HEK293T (cell line): ENCODE measurements at places on chromosomes 11 and 22.

- DNase-seq, result peak; percentile 33
These were observed 363.2 kb downstream of the TBC1D22A start for GRCh38 chr22:47125603-47126002.

DNA sequence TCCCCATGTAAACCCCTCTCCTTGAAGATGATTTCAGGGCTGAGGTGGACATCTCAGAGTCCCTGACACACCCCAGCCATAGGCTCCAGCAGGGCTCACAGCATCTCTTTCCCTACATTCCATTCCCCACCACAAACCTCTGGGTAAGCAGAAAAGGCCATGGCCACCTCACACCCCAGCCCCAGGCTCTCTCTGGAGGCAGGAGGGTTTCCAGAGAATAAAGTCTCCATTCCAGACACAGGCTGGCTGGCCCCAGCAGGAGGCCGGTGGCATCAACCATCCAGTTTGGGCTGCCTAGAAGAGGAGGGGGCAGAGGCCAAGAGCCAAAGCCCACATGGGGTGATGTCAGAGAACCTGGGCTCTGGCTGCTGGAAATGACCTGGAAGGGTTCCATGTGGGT lies 61.4 kb downstream of the TP53I11 start:
- DNase-seq, result no peak

DNA sequence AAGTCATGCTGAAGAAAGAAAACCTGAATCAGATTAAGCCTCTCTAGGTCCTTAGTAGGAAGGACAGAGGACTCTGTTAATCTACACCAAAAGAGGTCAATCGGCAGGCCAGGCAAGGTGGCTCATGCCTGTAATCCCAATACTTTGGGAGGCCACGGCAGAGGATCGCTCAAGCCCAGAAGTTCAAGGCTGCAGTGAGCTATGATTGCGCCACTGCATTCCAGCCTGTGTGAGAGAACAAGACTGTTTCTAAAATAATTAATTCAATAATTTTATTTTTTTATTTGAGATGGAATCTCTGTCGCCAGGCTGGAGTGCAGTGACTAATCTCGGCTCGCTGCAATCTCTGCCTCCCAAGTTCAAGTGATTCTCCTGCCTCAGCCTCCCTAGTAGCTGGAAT lies 4.5 kb downstream of the XRCC6 start:
- no peak for DNase-seq

- DNase-seq, result no peak
These were observed 39.6 kb upstream of the PLET1 start for GRCh38 chr11:112300094-112300786.

DNA sequence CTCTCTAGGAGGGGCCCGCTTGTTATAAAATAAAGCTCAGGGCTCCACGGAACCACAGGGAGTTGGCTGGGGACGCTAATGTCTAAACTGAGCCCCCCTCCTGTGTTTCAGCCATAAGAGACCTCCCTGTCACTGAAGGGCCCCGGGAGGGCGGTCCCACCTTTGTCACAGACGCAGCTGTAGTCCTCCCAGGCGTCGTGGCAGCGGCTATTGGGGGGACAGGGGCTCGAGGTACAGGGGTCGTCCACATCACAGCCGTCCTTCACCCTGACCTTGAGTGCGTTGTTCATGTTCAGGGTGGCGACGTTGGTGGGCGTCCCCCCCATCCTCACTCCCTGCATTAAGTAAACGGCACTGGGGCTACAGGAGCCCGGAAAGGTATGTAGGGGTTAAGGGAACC lies 62.0 kb downstream of the TRMU start:
- no peak for DNase-seq

- DNase-seq, result no peak
These were observed 10.2 kb downstream of the CLDN25 start for GRCh38 chr11:113789675-113790320.

GRCh38 chr11:134545521-134545920 lies 133.5 kb upstream of the B3GAT1 start:
- no peak for DNase-seq

- no peak for DNase-seq
These were observed 35.3 kb downstream of the IGF2 start for GRCh38 chr11:2103668-2104523.

DNA sequence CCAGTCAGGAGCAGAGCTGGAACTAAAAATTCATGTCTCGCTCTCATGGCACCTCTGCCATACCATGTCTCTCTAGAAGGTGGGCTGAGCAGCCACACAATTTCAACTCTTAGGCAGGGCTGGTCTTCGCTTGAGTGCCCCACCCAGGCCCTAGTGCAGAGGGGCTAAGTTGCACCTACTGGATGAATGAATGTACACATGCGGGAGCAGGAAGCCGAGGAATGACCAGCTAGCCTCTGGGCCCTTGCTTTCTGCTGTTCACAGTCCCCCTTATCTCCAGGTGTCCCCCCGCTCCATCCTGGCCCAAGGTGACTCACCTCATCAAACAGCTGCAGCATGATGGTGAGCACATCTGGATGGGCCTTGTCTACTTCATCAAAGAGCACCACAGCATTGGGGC lies 57.5 kb upstream of the PHOX2A start:
- DNase-seq, result no peak

GRCh38 chr11:64998690-64999431 lies 2.1 kb upstream of the BATF2 start:
- DNase-seq, result no peak

- DNase-seq, result peak; percentile 69
These were observed at the start of gene SHISA8 for GRCh38 chr22:41915035-41915785. Gene SHISA8 (minus strand): TSS chr22:41915074. CDS start chr22:41914667, 407 bp downstream.

DNA sequence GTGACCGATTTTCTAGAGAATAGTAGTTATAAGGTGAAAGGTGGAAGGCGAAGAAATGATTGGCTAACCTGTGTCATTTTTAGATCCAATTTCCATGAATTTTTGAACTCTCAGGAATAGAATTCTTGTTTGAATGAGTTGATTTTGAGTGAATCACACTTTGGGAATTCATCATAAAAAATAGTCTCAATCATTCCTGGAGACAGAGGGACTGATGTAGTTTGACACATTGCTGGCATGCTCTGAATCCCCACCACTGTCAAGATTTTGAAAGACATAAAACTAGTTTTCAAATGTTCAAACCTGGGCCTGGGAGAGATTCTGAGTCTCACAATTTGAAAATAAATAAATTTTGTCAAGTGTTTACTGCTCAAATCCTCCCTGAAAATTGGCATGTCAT lies 861.4 kb upstream of the RAG2 start:
- no peak for DNase-seq

DNA sequence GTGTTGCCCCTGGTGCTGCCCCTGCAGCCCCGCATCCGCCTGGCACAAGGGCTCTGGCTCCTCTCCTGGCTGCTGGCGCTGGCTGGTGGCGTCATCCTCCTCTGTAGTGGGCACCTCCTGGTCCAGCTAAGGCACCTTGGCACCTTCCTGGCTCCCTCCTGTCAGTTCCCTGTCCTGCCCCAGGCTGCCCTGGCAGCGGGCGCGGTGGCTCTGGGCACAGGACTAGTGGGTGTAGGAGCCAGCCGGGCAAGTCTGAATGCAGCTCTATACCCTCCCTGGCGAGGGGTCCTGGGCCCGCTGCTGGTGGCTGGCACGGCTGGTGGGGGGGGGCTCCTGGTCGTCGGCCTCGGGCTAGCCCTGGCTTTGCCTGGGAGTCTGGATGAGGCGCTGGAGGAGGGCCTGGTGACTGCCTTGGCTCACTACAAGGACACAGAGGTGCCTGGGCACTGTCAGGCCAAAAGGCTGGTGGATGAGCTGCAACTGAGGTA lies 278 bp downstream of the ROM1 start:
- DNase-seq, result no peak

GRCh38 chr22:48938741-48939140 lies 888.9 kb downstream of the BRD1 start:
- no peak for DNase-seq

DNA sequence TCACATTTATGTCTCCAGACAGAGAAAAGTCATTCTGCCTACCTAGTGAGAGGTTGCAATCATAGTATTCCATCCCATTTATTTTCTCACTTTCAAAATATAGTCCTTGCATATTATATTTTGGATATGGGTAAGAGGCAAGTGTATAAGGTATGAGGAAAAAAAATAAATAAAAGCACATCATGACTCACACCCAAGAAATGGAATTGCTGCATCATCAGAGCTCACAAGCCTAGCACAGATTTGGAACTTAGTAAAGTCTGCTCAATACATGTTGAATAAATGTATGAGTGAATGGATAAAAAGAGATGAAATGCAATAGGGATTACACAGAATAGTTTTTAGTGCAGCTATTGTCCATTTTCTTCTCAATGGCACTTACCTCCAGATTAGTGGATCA lies 2.5 kb upstream of the OR51G1 start:
- no peak for DNase-seq

DNA sequence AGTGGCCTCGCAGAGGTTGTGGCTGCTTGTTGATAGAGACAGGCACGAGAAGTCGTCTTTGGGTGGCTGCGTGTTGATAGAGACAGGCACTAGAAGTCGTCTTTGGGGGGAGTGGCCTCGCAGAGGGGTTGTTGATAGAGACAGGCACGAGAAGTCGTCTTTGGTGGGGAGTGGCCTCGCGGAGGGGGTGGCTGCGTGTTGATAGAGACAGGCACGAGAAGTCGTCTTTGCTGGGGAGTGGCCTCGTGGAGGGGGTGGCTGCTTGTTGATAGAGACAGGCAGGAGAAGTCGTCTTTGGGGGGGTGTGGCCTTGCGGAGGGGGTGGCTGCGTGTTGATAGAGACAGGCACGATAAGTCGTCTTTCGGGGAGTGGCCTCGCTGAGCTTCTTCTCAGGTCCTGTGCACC lies 328.8 kb downstream of the TBC1D22A start:
- DNase-seq, result no peak

DNA sequence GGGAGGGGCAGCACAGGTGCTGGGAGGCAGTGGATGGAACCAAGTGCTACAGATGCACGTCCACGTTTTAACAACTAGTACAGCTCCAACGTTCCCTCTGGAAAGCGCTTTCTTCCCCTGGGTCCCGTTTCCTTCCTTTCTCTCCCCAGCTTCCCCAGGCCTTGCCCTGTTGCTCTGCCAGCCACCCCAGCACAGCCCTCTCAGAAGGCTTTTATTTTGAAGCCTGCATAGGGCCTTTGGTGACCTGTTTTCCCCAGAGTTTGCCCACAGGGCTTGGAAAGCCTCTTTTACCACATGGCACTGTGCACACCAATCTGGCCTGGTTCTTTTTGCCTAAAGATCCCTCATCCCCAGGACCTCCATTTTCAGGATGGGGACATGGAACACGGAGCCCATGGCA lies 13.9 kb upstream of the NCF4 start:
- DNase-seq, result no peak

GRCh38 chr11:31711137-31711536 lies 100.0 kb downstream of the PAX6 start:
- DNase-seq, result no peak

DNA sequence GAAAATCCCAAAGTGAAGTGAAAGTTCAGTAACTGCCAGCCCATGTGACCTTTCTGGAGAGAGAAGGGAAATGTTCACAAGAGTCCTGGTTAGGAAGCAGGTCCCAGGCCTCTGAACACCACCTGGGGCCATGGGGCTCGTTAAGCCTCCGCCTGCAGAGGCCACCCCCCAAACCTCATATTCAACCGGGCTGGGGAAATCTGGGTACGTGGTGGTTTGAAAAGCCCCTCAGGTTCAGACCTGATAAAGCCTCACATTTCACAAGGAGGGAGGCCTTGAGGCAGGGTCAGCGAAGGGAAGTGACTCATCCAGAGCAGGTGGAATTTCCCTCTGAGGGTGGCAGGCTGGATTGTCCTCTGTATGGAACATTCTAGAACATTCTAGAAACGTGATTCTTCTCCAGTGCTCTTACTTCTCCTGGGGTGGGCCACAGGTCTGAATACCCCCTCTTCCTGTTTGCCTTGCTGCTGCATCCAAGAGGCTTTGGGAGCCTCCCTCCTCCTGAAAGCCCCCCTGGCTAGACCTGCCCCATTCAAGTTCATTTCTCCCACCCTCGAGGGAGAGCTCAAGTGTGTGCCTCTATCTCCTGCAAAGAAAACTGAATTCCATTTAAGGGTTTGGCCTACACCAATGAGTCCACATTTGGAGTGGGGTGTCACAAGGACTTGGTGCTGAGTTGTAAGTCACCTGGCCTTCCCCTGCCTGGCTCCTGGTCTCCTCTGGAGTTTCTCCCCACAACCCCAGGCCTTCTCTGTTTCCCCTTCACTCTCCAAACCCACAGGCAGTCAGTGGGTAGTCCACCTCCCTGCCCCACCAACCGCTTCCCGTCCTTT lies 6.3 kb downstream of the FXYD2 start:
- DNase-seq, result no peak

DNA sequence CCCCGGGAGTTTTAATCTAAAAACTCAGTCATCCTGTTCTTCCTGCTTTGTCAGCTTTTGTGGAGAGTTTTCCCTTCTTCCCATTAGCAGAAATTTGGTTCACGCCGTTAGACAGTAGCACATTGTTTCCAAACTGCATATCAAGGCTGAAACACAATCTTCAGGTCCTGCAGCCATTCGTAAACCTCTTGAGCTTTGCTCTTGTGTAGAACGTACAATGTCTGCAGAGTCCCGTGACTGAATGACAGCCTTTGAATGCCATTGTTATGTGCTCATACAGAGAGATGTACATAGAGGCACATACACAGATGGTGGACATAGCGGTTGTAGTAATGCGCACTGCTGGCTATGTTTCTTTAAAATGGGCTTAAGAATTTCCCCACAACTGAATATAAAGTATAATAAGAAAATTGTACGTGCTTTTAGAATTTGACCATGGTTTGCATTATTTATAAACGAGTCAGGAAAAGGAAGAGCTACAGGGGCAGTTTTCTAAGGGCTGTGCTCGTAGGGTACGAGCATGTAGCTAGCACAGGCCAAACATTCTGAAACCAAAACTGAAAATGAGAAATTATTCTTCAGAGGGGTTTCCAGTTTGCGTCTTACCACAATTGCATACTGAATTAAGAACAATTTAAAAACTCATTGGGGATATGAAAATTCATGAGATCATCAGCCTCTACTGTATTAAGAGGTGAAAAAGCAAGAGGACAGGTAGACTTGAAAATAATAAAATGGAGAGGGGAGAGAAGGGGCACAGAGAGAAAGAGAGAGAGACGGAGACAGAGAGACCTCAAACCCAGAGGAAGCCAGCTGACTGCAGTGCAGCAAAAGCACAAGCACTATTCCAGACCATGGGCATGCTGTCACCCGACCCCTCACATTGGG lies 310.1 kb downstream of the CADM1 start:
- DNase-seq, result no peak

- no peak for DNase-seq
These were observed 24.7 kb downstream of the BTBD10 start for GRCh38 chr11:13438291-13438690.

GRCh38 chr11:60265373-60266214 lies 14.9 kb upstream of the MS4A4A start:
- peak; percentile 42 for DNase-seq

DNA sequence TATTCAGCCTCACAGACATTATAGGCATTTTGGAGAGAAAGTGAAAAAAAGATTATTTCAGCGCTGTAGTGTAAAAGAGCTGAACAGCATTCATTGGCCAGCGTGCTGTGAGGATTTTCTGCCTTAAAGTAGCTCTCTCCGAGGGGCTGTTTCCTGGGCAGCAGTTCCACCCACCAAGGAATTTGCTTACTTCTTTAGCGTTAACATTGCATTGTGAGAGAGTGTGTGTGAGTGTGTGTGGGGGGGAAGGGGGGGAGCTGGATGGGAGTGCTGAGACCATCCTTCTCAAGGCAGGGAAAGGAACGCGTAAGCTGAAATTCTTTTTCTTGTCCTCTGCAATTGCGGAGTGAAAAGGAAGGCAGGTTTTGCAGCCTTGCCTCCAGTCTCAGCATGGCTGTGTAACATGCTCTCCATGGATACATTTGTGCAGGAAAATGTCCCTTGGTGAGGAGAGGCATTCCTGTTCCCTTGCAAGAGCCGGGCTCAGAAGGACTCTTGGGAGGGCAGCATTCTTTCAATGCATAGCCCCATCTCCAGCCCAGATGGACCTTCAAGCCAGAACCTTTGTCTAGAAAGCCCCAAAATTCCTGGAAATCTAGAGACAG lies 159.9 kb upstream of the NAV2 start:
- DNase-seq, result no peak
